ENCODE measurements at places on chromosomes 2 and 18.

DNA sequence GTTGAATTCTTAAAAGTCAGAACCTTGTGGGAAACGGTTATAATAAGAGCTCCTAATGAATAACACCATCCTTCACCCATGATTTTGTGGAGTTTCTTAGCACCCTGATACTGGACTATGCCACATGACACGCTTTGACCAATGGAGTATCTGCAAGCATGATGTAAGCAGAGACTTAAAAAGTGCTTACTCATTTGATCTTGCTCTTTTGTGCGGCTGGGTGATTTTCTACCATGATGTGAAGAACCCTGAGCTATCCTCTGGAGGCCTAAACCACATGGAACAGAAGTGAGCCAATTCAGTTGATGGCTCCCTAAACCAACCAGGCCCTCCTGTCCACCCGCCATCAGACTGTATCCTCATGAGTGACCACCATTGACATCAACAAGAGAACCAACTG is 70.9 kb downstream of the TCF4 start:
- no peak for DNase-seq

- DNase-seq, result no peak
Measured at GRCh38 chr2:104932243-104932642, 78.3 kb downstream of the POU3F3 start.

GRCh38 chr18:45724601-45725000 is 620 bp downstream of the SLC14A1 start:
- DNase-seq, result no peak

GRCh38 chr2:207239754-207240494 is 74.2 kb upstream of the KLF7 start:
- DNase-seq, result no peak

DNA sequence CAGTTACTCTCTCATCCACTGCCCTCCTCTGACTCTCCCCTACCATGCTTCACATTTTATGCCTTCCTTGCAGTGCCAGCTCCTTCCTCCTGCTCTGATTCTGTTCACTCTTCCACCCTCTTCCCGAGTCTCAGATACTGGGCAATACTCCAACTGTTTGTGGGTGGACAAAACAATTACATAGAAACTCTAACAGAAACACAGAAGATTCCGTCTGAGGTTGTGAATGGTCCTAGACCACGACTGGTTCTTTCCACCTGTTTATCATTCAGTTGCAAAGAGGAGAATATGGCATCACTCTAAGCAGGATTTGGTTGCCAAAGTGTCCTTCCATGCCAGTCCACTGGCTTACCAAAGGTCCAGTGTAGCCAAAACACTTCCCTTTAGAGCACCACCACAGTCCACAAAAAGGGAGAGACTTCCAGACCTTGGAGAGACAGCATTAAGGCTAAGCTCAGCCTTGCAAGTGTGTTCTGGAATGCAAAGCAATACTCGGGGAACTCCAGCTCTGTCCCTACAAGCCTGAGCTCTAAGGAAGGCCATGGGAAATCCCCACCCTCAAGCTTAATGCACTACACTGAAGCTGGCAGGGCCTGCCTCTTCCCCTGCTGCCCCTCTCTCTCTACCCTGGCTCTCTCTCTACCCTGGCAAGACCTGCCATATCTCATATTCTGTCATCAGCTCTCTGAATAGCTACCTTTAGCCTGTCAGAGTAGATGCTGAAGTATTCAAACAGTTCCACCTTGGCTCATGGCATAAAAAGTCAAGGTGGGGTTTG is 33.6 kb upstream of the RND3 start:
- no peak for DNase-seq

GRCh38 chr18:34548120-34548972 is 161.8 kb upstream of the DTNA start:
- no peak for DNase-seq

- DNase-seq, result no peak
Measured at GRCh38 chr2:135840601-135841000, 3.6 kb upstream of the LCT start.

DNA sequence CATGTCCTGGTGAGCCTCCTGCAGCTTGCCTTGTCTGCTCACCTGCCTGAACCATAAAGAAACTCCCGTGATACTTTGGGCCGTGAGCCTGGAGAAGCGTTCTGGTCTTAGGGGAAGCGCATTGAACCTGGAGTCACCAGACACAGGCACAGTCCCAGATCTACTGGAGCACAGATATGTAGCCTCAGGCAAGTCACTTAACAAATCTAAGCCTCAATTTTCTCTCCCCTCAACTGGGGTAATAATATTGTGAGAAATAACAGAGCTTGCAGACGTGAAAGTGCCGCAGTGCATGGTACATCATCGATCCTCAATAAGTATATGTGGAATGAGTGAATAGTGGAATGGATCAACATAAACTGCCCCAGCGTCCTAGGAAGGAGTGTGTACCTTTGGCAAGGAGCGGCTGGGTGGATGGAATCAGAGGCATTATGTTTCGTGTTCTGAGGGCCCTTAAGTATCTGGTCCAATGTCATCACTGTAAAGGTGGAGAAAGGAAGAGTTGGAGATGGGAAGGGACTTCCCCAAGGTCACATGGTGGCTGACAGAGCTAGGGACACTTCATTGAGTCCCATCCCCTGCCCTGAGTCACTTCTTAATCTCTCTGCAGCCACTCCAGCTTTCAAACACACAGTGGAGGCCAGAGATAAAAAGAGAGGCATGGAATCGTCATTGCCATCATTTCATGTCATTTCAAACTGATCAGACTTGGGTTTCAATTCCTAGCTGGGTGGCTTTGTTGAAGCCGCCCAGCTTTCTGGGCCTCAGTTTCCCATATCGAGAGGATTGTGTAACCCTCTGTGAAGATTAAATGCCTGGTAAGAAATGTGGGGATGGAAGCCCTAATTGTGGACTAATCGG is 172.4 kb downstream of the DDX1 start:
- no peak for DNase-seq

DNA sequence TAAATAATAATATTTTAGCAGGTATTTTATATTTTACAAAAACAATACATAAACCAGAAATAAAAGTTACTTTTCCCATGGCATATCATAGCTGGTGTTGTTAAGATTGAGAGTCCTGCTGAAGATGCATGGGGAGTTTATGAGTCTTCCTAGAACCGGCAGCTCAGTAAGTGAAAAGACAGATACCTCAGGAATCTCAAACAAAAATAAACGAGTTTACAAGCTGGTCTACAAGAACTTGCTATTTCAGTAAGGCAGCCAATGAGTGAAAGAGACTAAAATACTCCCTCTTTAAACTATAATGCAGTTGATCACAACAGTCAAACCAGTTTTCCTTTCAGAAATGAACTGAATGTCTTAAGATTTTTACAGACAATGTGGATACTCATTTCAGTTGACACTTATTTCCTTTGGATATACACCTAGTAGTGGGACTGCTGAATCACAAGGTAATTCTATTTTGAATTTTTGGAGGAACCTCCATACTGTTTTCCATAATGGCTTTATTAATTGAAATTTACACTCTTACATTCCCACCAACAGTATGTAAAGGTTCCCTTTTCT is 8.9 kb downstream of the GAREM1 start:
- no peak for DNase-seq

- DNase-seq, result no peak
Measured at GRCh38 chr2:30218338-30218713, 13.0 kb upstream of the LBH start.

- no peak for DNase-seq
Measured at GRCh38 chr18:40094441-40094840, 1860.6 kb upstream of the PIK3C3 start.

- no peak for DNase-seq
Measured at GRCh38 chr2:44578471-44579093, 216.8 kb downstream of the CAMKMT start.

DNA sequence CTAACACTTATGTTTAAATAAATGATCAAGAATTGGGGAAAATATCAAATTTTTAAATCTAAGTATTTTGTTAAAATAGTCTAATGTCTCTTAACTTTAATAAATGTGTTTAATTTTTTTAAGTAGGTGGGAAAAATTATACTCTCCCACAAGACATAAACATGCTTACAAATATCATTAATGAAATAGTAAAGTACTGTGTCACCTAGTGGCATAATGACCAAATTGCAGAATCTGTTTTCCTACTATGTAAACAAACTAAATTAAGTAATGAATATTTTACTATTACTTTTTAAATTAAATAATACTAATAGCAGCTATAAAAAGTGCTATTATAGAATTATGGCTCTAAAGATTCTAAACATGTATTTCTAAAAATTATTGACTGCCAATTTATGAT is 52.0 kb upstream of the CHAC2 start:
- DNase-seq, result no peak

DNA sequence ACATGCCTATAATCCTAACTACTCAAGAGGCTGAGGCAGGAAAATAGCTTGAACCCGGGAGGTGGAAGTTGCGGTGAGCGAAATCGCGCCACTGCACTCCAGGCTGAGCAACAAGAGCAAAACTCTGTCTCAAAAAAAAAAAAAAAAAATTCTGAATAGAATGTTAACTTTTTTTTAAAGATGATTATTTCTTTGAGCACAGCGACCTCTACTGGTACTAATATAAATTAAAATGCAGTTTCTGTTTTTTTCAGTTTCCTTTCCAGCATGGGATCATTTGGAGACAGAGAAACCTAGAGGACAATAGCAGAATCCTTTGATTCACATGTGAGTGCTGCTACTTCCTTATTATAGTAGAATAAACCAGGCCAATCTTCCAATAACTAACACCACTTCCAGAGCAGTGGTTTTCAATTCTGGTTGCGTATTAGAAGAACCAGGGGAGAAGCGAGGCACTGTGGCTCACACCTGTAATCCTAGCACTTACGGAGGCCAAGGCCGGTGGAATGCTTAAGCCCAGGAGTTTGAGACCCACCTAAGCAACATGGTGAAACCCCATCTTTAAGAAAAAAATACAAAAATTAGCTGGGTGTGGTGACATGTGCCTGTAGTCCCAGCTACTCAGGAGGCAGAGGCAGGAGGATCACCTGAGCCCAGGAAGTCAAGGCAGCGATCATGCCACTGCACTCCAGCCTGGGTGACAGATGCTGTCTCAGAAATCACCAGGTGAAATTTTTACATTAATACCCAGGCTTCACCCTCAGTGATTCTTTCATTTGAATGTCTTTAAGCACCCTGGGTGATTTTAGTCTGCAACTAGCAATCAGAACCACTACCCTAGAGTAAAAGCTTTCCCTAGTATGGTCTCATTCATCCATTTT is 10.1 kb downstream of the SRSF7 start:
- DNase-seq, result no peak

GRCh38 chr2:127594116-127594591 is 51.8 kb upstream of the GPR17 start:
- DNase-seq, result no peak

DNA sequence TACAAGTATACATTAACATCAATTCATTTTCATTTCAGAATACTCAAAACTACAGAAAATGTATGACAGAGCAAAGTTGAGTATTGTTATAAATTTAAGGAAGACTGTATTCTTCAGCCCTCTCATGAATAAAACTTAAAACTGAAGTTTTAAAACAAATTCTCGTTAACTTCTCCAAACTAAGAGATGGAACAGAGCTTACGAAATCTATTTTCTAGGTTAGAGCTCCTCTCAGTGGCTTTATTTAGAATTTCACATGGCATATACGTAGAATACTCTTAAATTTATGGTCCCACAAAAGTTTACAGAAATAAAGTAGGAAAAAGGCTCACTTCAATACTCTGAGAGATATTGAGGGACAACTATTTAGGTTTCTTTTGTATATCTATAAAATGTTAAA is 612.1 kb downstream of the KCNJ3 start:
- no peak for DNase-seq

DNA sequence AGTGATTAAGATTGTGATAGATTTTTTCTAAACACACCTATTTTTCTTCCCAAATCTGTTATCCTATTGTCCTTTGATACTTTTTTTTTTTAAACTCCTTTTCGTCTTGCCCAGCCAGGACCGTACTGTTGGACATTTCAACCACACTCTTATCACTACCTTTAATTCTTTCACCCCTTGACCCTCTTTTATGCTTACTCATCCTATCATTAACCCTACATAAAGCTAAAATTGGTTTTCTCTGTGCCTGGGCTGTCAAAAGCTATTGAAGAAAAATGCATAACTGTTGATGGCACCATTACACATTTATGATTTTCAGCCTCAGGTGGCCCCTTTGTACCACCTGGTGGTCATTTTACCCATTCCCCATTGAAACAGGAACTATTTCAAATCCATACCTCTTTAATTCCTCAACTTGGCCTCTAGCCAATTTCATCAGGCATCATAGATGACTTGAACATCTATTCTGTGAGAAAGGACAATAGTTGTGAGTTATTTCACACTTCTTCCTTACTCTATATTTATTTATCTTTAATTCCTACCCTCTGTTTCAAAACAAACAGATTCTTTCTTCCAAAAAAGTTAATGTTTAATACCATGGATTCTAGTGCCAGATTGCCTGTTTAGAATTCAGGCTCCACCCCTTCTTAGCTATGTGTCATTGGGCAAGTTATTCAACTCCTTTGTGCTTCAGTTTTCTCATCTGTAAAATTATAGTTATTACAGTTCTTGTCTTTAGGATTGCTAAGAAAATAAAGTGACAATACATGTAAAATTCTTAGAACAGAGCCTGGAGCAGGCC is 258.6 kb downstream of the CAMKMT start:
- no peak for DNase-seq

DNA sequence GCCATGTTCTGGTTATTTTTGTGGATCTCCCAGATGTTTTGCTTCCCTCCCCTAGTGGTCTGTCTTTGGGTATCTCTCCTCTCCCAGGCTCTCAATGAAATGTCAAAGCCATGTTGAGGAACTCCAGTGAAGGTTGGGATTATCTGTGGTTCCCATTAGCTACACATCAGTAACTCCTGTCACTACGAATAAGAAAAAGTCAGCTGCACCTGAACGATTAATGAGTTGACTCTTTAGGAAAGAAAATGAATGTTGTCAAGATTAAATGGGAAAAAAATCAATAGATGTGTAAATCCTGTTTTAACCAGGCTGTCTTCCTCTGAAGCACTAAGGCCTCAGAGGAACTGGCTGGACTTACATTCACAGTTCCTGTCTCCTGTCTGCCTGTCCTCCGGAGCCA is 94.0 kb upstream of the DAPL1 start:
- no peak for DNase-seq

Data from stimulated activated CD4-positive, alpha-beta T cell treated with anti-CD3 and anti-CD28 coated beads, Interleukin-1b, Interleukin-23, amount 100 ng/mL, for 1 hour (primary cell).